Natural killer cell treated with Interleukin-12 subunit alpha and Interleukin-12 subunit beta and Interleukin-15 and Interleukin-18, amount 100 ng/mL, for 72 hours (primary cell): ENCODE measurements at places on chromosomes 2 and 18.

- no peak for DNase-seq
These were observed 24.1 kb downstream of the TWIST2 start for GRCh38 chr2:238872026-238872425.

DNA sequence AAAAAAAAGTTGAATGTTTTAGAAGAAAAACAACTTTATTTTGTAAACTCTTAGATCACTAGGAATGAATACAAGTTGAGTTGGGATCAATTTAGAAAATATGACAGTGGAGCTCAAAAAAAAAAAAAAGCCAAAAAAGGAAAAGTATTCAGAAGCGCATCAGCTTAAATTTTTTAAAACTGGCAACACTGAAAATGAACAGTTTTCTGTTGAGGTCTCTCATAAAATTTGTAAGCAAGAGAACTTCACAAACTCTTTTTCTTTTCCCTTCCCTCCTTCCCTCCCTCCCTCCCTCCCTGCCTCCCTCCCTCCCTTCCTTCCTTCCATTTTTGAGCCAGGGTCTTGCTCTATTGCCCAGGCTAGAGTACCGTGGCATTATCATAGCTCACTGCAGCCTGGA is 143.9 kb downstream of the B3GNT2 start:
- DNase-seq = no peak

GRCh38 chr2:171365232-171365631 is 68.6 kb downstream of the METTL8 start:
- DNase-seq = no peak

DNA sequence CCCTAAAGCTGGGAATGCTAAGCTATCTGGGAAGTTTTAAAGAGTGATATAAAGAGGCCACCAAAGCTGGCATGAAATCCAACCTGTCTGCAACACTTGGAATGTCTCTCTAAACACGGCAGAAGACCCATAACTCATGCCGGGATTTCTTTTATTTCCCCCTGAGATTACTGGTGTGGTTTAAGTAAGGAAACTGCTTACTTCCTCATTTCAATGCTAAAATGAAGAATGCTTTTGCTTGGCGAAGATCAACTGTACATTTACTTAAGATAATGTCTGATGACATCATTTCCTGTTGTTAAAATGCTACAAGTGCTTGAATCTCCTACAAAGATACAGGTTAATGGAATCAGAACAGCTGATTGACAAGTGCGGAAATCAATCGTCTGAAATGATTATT is 353.8 kb upstream of the SALL3 start:
- no peak for DNase-seq

DNA sequence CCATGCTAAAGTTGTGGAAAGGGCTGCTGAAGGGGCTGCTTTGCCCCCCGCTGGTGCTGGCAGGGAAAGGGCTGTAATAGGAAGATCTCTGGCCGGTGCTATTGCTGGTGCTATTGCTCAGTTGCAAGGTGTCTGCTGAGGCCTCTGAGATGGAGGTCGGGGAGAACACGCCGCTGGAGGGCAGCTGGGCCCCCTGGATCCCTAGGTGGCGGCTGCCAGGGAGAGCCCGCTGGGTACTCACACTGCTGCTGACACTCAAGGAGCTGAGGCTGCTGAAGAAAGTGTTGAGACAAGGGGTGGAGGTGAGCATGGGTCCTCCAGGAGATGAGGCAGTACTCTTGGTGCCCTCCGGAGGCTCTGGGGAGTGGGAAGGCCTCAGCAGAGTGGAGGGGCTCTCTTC is 4.2 kb downstream of the FOXI3 start:
- DNase-seq = no peak

- no peak for DNase-seq
These were observed 350.5 kb downstream of the CCDC85A start for GRCh38 chr2:56534321-56534720.

DNA sequence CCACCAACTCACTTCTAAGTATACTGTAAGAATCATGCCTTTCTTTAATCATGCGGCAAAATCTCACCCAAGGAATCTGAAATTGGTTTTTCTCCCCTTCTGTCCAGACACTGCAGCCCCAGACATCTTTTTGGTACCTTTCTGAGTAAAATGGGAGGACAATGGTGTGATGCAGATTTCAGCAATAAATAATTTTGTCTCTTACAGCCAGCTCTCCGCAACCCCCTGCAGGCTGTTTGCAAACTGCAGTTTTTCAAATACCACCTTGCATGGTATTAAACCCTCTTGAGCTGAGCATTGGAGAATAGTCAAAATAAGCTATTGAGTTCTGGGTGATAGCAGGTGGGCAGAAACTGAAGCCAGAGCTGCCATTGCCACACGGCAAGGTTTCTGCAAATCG is 32.2 kb downstream of the GPR39 start:
- no peak for DNase-seq

GRCh38 chr2:27952070-27952469 is 61.5 kb downstream of the BABAM2 start:
- DNase-seq = no peak
